ENCODE measurements at places on chromosomes 7 and 10.

DNA sequence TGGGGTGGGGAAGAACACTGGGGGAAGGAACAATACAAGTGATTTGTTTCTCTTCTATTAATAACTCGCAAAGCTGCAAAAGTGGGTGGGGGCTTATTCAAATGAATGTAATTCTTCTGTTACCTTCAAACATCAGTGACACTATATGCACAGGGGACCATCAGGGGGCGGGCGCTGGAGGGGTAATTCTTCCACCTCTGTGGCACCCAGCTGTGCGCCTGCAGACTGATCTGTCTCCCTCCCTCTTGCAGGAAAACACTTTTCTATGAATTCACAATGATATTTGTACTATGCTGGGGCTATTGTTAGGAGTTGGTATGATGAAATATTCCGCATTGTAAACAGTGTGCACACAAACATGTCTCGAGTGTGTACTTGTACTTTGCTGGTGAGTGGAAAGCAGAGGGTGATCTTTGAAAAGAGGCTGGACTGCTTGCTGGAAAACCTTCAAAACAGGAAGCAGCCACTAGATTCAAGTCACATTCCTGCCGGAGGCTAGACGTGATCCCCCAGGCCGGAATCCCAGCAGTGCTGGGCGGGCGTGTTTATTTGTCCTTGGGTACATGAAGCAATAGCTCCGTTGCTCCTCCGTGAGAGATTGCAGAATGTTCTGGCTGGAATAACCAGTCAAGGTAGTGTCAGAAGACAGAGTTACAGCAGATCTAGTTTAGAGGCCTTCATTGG lies 15.8 kb upstream of the BNIP3 start:
- no peaks in the 10 kb centered on the region for H3K4me1 ChIP-seq
- H3K27me3 ChIP-seq, result peaks cover 8% of the 10 kb centered on the region
- H3K4me3 ChIP-seq, result no peak overlapping the region
- H3K36me3 ChIP-seq, result no peaks in the 10 kb centered on the region
- no peak for DNase-seq

- no peak overlapping the region for H3K4me3 ChIP-seq
- no peak for DNase-seq
Measured at GRCh38 chr7:140018125-140019043, 44.4 kb downstream of the PARP12 start.

GRCh38 chr7:37546677-37547076 lies 98.0 kb upstream of the ELMO1 start:
- H3K27me3 ChIP-seq, result no peaks in the 10 kb centered on the region
- H3K4me1 ChIP-seq, result no peaks in the 10 kb centered on the region
- H3K27ac ChIP-seq, result no peak overlapping the region
- no peaks in the 10 kb centered on the region for H3K36me3 ChIP-seq

DNA sequence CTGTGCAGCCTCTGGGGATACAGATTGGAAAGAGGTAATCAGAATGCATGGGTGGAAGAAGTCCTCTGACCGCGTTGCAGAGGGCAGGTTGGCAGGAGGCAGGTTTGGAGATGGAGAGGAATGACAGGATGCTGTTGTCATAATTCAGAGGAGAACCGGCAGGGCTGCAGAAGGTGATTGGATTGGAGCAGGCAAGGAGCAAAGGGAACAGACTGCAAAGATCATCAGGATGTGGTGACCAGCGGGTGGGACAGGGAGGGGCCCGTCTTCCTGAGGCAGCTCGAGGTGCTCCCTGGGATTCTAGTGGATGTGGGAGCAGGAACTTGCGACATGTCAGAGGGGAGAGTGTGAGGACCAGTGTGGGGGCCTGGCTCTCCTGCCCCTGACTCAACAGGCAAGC lies 78.5 kb upstream of the PPIF start:
- peaks cover 5% of the 10 kb centered on the region for H3K36me3 ChIP-seq
- no peak overlapping the region for H3K4me3 ChIP-seq
- H3K27me3 ChIP-seq, result no peaks in the 10 kb centered on the region
- DNase-seq, result no peak
- no peak overlapping the region for H3K27ac ChIP-seq

DNA sequence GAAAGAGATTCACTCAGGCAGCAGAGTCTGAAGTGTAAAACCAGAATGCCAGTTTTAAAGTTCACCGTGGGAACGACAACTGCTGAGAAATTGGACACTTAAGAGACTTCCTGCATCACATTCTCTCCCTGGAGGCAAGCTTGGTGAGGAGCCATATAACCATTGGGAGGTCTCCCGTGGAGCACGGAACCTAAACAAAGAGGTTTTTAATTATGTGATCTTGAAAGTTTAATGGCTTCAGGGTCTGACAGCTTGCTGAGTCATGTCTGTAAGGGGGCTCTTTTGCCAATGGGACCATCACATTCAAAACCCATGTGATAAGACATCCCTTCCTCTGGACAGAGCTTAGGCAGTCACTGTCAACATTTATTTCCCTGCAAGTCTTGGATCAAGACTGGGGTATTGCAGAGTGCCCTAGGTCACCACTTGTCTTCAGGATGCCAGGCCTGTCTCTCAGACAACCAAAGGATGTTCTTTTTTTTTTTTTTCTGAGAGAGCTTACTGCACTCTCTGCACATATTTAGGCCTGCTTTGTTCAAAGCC lies 674.4 kb downstream of the TYW1 start:
- no peaks in the 10 kb centered on the region for H3K36me3 ChIP-seq
- H3K4me3 ChIP-seq, result no peak overlapping the region
- H3K27me3 ChIP-seq, result no peaks in the 10 kb centered on the region
- no peak overlapping the region for H3K27ac ChIP-seq
- DNase-seq, result no peak

DNA sequence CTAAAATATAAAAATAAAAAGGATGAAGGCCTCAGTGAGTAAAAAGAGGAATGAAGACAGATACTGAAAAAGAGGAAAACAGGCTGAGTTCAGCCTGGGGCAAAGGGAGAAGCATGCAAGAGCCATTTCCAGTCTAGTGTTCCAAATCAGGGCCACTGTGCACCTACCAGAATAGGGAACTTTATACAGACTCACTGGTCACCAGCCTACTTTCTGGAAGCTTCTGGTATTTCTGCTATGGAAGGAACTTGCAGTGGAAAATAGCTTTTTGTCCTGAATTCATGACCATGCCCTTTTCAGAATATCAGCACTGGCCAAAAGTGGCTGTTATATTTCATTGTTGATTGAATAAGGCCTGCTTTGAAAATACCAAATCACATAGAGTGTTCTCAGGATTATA lies 28.8 kb downstream of the ABRAXAS2 start:
- DNase-seq, result no peak
- no peak overlapping the region for H3K4me3 ChIP-seq
- no peaks in the 10 kb centered on the region for H3K4me1 ChIP-seq
- peaks cover 9% of the 10 kb centered on the region for H3K36me3 ChIP-seq
- H3K27ac ChIP-seq, result no peak overlapping the region

GRCh38 chr7:79868010-79868409 lies 266.6 kb upstream of the GNAI1 start:
- no peaks in the 10 kb centered on the region for H3K4me1 ChIP-seq
- no peaks in the 10 kb centered on the region for H3K36me3 ChIP-seq
- no peak for DNase-seq
- H3K4me3 ChIP-seq, result no peak overlapping the region

DNA sequence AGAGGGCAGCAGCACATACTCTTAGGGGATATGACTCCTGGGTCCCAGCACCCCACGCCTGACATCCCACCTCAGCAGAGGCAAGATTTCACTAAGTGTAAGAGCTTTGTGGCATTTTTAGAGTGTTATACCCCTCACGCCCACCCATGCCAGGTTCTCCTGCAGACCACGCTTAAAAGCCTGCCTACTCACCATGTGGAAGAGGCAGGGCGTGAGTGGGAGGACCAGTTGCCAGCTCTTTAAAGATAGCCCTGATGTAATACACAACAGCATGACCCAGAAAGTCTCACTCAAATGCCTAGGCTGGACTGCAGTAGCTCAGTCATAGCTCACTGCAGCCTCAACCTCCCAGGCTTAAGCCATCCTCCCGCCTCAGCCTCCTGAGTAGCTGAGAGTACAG lies 44.4 kb upstream of the CELF2 start:
- no peak for DNase-seq
- no peak overlapping the region for H3K4me3 ChIP-seq

DNA sequence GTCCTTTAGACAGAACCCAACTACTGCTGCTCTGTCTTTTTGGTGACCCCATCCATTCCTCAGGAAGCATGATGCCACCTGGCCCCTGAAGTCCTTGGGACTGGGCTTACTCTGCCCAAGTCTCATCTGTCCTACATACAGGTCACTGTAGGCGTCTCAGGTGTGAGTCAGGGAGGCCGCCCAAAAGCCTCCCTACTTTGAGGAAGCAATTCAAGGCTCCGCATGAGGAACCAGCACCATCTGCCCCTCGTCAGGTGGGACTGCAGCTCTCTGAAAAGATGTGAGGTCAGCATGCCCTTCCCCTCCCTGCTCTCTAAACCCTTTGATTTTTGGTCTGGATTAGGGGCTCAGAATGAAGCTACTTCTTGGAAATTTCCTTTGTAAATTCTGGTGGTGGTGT lies 354.8 kb downstream of the CXCL12 start:
- no peaks in the 10 kb centered on the region for H3K36me3 ChIP-seq
- no peak overlapping the region for H3K4me3 ChIP-seq
- H3K4me1 ChIP-seq, result no peaks in the 10 kb centered on the region
- H3K27ac ChIP-seq, result no peak overlapping the region
- no peaks in the 10 kb centered on the region for H3K27me3 ChIP-seq
- DNase-seq, result no peak

- no peak for DNase-seq
- H3K4me1 ChIP-seq, result no peaks in the 10 kb centered on the region
- H3K4me3 ChIP-seq, result no peak overlapping the region
- H3K27ac ChIP-seq, result no peak overlapping the region
- H3K27me3 ChIP-seq, result no peaks in the 10 kb centered on the region
Measured at GRCh38 chr10:17472481-17473227, 18.3 kb upstream of the ST8SIA6 start.

DNA sequence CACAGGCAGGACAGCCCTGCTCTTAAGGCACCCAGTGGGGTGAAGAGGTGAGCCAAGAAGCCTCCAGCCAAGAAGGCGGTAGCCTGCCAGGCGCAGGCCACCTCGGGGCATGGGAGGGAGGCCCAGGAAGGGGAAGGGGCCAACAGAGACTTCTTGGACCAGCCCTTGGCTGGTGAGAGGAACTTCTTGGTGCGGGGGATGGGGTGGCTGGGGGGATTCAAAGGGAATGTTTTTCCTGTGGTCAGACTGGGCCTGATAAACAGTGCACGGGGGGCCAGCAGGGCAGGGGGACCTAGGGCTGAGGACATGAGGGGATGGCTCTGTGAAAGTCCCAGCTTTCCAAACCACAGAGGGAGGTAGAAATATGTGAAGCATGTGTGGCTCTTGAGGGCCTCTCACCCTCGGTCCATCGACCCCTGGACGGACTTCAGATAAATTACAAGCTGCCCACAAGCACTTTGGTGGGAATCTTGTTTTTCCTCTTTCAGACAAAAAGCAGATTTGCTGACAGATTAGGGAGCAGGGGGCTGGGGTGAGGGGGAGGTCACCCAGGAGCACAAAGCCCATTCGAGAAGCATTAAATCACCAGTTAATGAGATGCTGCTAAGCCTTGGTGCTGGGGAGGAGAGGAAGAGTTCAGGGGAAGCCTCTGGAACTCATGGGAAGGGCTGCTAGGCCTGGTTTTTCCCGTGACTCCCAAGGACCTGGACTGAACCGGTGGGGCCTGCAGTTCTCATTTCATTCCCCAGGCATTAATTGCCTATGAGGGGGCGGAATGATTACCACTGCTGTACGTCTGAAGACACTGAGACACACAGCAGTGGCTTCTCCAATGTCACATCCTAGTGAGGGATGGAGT lies 11.3 kb downstream of the CRYGN start:
- peaks cover 6% of the 10 kb centered on the region for H3K27me3 ChIP-seq
- DNase-seq, result no peak

DNA sequence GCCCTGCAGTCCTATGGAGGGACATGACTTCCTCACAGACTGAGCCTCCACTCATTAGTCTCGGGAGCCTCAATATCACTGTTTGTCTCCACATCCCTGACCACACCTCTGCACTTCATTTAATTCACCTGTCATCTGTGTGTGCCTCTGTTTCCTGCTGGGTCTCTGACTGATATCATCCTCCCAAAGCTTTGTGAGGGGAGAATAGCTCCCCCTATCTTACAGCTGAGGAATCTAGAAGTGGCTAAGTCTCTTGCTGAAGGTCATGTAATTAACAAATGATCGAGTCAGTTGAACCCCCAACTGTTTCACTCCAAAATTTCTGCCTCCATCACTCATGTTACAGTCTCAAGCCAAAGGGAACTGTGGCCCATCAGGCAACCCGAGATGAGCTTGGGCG lies 5.5 kb upstream of the CPXM2 start:
- DNase-seq, result no peak
- peaks cover 22% of the 10 kb centered on the region for H3K27me3 ChIP-seq
- no peak overlapping the region for H3K27ac ChIP-seq
- no peaks in the 10 kb centered on the region for H3K4me1 ChIP-seq

GRCh38 chr10:90398566-90398965 lies 459.3 kb downstream of the HTR7 start:
- no peak overlapping the region for H3K27ac ChIP-seq
- DNase-seq, result no peak
- H3K27me3 ChIP-seq, result no peaks in the 10 kb centered on the region
- H3K4me3 ChIP-seq, result no peak overlapping the region

GRCh38 chr10:44520651-44521050 lies 135.8 kb upstream of the CXCL12 start:
- H3K4me3 ChIP-seq, result no peak overlapping the region
- no peaks in the 10 kb centered on the region for H3K4me1 ChIP-seq
- no peak overlapping the region for H3K27ac ChIP-seq
- H3K36me3 ChIP-seq, result no peaks in the 10 kb centered on the region
- no peaks in the 10 kb centered on the region for H3K27me3 ChIP-seq
- DNase-seq, result no peak

DNA sequence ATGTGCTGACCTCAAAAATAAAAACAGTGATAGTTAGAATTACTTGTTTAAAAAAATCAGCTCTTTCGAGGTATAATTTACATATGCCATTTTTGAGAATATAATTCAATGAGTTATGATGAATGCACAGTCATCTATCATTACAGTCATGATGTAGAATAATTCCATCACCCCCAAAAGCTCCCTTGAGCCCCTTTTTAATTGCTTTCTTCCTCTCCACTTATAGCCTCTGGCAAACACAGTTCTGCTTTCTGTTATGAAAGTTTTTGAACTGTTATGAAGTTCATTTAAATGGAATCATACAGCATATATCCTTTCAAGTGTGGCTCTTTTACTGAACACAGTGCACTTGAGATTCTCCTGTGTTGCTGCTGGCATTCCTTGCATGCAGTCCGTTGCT lies 41.4 kb downstream of the PRTFDC1 start:
- no peak overlapping the region for H3K4me3 ChIP-seq
- no peak for DNase-seq
- no peaks in the 10 kb centered on the region for H3K4me1 ChIP-seq
- H3K27me3 ChIP-seq, result no peaks in the 10 kb centered on the region

GRCh38 chr7:50653981-50654425 lies 88.8 kb upstream of the DDC start:
- no peaks in the 10 kb centered on the region for H3K36me3 ChIP-seq
- no peaks in the 10 kb centered on the region for H3K27me3 ChIP-seq
- DNase-seq, result no peak
- H3K4me1 ChIP-seq, result peaks cover 7% of the 10 kb centered on the region
- no peak overlapping the region for H3K4me3 ChIP-seq
- H3K27ac ChIP-seq, result no peak overlapping the region

- H3K27me3 ChIP-seq, result no peaks in the 10 kb centered on the region
- H3K4me3 ChIP-seq, result no peak overlapping the region
- no peak for DNase-seq
- no peaks in the 10 kb centered on the region for H3K36me3 ChIP-seq
- H3K27ac ChIP-seq, result no peak overlapping the region
Measured at GRCh38 chr10:52343439-52343838, 29.4 kb downstream of the DKK1 start.

Data from T-cell (primary cell).